ENCODE measurements at places on chromosomes 12 and 14.
A peak's percentile ranks its signal among the peaks of the same experiment; 100 is the strongest.

DNA sequence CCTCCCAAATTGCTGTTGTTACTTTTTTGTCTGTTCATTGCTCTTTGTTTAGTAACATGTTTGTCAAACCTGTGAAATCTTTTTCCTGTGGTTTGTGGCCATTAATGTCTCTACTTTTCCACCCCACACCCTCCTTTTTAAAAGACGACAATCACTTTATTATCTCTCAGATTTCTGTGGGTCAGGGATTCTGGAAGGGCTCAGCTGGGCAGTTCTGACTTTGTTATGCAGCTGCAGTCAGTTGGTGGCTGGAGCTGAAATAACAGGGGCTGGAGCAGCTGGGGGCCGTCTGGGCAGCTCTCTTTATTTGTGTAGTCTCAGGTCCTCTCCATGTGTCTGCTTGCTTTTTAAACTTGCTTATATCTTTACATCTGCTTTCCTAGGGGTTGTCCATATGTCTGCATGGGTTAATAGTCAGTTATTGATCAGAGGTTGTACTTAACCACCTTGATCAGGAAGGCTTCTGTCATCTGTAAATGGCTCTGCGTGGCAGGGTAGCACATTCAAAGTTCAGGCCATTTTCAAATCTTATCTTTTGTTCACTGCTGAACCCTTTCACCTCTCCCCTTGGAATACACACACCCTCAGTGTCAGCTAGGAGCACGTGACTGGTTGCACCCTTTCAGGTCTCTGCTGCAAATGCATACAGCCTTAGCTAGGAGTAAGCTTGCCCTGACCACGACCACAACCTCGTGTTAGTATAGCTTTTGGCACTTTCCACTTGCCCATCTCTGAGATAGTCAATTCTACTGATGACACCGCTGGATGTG lies 27.9 kb downstream of the BORCS5 start:
- peak; percentile 37 for DNase-seq

DNA sequence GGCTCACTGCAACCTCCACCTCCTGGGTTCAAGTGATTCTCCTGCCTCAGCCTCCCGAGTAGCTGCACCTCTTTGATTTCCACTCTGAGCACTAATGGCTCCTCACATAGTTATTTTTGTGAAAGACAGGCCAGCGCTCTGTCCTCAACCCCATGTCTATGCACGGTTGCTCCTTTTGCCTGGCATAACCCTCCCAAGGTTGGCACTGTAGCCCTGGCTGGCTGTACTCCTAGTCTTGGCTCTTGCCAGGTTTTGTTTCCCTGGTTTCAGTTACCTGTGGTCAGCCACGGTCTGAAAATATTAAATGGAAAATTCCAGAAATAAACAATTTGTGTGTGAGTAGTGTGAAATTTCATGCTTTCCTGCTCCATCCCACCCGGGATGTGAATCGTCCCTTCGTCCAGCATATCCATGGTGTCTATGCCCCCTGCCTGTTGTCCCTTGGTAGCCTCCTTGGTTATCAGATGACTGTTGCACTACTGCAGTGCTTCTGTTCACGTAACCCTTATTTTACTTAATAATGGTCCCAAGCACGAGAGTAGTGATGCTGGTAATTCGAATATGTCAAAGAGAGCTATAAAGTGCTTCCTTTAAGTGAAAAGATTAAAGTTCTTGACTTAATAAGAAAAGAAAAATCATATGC lies 12.3 kb upstream of the DCD start:
- no peak for DNase-seq

DNA sequence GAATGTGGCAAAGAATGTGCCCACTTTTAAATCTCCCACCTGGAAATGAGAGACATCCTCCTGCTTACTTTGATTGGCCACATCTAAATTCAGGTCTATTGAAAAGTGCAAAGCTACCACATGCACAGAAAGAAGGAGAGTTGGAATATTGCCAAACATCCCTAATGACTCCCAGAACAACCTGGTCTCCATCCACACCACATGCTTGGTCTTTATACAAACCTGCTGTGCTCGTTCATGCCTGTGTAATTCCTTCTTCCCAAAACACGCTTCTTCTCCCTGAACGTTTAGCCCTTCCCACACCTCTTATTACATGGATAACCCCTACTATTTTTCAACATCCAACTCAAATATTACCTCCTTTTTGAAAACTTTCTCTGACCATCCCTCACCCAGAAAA lies 66.2 kb upstream of the BCL2L14 start:
- DNase-seq: no peak

- DNase-seq: no peak
These were observed 273.6 kb upstream of the PWP1 start for GRCh38 chr12:107411792-107412535.

- no peak for DNase-seq
These were observed 14.2 kb upstream of the PPP1R1A start for GRCh38 chr12:54602661-54603060.

GRCh38 chr14:101518611-101519473 lies 42.5 kb upstream of the DIO3 start:
- no peak for DNase-seq

- peak; percentile 74 for DNase-seq
These were observed 15.6 kb upstream of the C14orf180 start for GRCh38 chr14:104563742-104564615.

DNA sequence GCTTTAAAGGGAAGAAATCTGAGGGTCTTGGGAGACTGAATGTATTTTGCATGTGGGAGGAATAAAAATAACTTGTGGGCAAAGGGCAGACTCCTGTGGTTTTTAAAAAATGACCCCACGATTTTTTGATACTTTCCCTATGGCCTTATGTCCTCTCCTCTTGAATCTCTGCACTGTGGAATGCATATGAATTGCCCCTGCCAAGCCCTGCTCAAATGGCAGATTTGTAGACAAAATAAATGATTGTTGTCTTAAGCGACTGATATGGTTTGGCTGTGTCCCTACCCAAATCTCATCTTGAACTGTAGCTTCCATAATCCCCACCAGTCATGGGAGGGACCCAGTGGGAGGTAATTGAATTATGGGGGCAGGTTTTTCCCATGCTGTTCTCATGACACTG lies 223.8 kb downstream of the DACT1 start:
- no peak for DNase-seq

- no peak for DNase-seq
These were observed 1.3 kb downstream of the GPN3 start for GRCh38 chr12:110466791-110467190.

DNA sequence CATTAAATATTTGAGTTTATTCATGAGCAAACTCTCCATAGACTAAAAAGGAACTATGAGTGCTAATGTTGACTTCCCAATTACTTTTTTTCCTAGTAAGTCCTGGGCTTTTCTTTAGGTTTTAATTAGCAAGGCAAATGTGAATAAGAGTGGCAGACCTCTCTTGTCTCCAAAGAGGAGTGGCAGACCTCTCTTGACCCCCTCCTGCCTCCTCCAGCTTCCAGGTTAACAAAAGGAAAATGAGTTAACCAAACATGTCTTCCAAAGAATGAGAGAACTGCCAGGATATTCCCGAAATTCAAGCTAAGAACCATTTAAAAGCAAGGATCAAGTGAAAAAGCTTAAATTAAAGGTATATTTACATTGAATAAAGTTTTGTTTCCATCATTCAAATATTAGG lies 253.2 kb downstream of the MDGA2 start:
- DNase-seq: no peak

DNA sequence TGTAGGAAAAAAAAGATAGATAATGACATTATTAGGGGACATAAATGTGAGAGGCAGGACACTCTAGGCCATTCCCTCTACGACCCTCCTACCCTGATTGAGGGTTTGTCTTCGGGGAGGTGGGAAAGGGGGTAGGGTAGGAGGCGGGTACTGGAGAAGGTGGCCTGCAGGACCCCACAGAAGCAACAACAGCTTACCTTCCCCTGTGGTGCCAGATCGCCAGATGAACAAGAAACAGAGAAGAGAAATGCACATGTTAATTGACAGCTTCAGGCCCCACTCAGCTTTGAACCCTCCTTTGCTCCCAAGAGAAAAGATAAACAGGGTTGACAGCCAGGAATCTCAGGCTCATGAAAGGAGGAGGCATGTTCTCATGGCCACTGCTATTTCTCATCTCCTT lies 4.8 kb downstream of the PHB2 start:
- DNase-seq: no peak

DNA sequence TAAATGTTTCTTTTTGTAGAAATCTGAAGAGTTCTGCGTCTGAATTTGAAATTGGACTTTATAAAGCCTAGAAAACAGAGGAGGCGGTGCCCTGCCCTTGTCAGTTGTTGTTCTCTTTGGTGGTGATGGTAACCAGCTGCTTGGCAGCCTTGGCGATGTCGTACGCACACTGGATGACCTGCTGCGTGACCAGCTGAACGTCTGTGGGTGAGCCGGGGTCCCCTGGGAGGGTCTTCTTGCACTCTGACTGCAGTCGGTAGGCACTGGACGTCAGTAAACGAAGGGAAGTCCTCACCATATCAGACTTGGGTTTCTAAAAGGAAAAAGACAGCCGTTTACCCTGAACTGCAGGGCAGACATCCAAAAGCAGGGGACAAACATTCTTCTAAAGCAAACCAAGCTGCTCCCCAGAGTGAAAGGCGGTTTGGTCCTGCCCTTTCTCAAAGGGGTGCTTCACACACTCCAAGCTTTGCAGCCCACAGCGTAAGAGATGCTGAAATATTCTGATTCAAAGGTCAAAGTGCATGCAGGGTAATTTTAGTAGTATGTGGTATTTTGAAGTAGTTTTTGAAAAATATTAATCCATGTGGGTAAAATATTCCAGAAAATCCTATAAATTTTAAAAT lies 32.9 kb downstream of the TCHP start:
- DNase-seq: no peak

DNA sequence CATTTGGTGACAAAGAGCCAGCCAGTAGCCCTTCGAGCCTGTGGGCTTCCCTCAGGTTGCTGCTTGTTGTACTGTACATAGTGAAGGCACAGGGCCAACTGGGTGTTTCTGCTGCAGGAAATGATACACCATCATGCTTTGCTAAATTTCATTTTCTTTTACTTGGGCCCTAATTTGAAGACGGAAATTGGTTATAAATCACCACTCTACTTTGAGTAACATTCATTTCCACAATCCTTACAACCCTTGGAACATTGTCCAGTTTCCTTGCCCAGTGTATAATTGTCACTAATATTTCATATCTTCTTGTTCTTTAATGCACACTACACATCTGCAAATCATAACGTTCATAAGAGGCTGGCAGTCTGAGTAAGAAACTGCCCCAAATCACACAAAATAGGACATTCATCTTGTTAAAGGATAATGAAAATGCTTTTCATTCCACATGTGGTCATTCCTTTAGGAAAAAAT lies 30.2 kb downstream of the MSRB3 start:
- DNase-seq: no peak

- no peak for DNase-seq
These were observed 135.9 kb upstream of the MDM1 start for GRCh38 chr12:68468036-68468435.

- no peak for DNase-seq
These were observed 35.5 kb downstream of the CRACR2A start for GRCh38 chr12:3717283-3717898.

DNA sequence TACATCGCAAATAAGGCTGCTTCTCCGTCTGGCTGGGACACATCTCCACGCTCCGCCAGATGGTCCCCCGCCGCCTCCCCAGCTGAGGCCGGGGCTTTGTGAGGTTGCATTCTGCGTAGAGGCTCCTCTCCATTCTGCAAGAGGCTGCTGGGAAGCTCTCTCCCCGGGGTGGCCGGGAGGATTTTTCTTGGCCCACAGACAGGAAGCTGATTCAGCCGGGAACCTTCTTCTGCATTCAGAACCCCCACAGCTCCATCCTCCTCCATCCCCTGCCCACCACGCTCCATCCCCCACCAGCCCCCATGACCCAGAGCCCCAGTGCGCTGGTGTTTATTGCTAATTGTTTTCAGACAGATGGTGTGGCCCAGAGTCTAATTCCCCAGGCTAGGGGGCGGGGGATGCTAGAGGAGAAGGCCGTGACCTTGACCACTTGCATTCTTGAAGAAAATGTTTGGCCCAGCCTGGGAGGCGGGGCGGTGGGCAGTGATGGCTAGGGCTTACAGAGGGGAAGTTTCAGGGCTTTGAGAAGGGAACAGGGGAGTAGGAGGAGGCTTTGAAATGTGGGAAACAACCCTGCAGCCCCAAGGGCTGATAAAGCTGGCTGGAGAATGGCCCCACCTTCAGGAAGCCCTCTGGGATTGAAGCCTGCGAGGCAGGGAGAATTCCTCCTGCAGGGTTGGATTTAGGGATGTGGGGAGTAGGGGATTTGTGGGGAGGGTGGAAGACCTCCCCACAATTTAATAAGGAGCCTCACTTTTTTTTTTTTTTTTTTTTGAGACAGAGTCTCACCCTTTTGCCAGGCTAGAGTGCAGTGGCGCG lies 88.5 kb upstream of the NCOR2 start:
- no peak for DNase-seq

DNA sequence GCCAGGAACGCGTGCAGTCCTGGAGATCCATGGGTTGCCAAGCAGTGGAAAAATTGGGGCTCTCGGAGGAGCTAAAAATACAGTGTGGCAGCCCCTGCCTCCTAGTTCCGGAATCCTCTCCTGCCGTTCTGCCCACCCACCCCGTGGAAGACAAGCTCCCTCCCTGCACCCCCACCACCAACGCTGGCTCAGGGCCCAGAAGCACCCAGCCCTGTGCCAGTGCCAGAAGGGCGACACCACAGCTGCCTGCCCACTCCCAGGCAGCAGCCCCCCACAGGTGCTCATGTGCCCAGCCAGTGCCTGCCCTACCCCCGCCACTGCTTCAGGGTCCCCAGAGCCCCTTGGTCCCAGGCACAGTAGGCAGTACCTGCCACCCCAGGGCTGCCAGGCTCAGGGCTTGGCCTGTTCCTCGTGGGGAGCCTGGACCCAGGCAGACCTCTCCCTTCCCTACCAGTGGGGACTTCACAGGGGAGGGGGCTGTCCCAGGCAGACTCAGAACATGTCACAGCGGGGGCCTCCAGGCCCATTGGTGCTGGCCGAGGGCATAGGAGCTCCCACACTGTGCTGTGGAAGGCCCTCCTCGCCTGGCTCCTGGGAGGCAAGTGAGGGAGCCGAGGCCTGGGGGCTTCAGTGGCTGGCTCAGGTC lies 7.4 kb downstream of the INF2 start:
- DNase-seq: no peak

DNA sequence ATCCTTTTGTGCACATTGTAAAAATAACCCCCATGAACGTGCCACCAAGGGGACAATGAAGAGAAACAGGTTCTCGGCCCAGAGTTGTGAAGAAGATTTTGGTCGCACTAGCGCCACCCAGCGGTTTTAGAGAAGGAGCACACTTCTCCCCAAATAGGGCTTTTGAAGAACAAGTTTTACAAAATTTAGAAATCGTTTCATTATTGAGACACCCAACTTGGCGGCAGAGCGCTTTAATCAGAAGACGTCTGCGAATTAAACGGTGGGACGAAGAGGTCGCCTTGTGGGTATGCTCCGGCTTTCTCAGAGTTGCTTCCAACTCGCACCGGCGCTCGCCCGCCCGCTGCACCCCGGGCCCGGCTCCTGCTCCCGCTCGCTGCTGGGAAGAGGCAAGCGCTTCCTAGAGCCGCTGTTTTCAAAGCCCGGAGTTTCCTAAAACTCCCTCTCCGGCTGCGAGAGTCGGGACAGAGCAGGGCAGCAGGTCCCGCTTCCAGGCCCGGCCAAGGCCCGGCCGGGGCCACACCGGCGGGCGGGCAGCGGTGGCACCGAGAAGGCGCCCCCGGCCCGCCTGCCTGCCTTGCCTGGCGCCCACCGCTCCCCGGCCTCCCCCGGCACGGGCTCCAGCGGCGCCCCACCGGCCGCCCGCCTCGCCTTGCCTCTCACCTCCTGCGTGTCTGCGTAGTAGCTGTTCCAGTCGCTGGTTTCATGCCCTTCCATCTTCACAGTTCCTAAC lies 645 bp downstream of the FOXA1 start:
- peak; percentile 72 for DNase-seq

Measured in liver (tissue), 10 donors.